Smooth muscle cell of trachea (primary cell): ENCODE measurements at places on chromosomes 3 and 15. TPM values are rescaled to one million over a fixed set of nuclear protein-coding genes. Genes with fewer than 3 reads are reported as not detected.

PIGB gene
- total RNA-seq: 15.7 and 18.8 TPM in 2 replicates

NTRK3 gene
- under 0.01 and 0.17 TPM in 2 replicates for total RNA-seq

ABCF3 gene
- 47.3 and 89.0 TPM in 2 replicates for total RNA-seq

ELP6 gene
- 22.3 and 31.7 TPM in 2 replicates for total RNA-seq

NR2F2 gene
- total RNA-seq: 23.0 and 23.9 TPM in 2 replicates

GP5 gene
- total RNA-seq: 0.17 TPM in 1 of 2 replicates, not detected in the other

GOLGA8G gene
- not detected in 2 replicates for total RNA-seq

ZIC4 gene
- not detected in 2 replicates for total RNA-seq

THPO gene
- 0.15 and 0.83 TPM in 2 replicates for total RNA-seq

BUB1B gene
- total RNA-seq: 1.8 and 33.3 TPM in 2 replicates

TPRG1 gene
- 0.15 and 0.17 TPM in 2 replicates for total RNA-seq

FETUB gene
- total RNA-seq: not detected in 2 replicates

WDR93 gene
- not detected in 2 replicates for total RNA-seq

FANCD2OS gene
- total RNA-seq: not detected in 2 replicates

CA12 gene
- 94.0 and 255 TPM in 2 replicates for total RNA-seq

ISL2 gene
- total RNA-seq: 0.58 and 3.6 TPM in 2 replicates

HGD gene
- total RNA-seq: 0.17 and 0.29 TPM in 2 replicates

CLDN18 gene
- under 0.01 TPM in 1 of 2 replicates, not detected in the other for total RNA-seq

TJP1 gene
- 43.8 and 61.7 TPM in 2 replicates for total RNA-seq

TGM4 gene
- not detected in 2 replicates for total RNA-seq

FOXP1 gene
- 58.8 and 93.0 TPM in 2 replicates for total RNA-seq

FAM81A gene
- total RNA-seq: 0.29 and 0.33 TPM in 2 replicates
